ENCODE measurements at places on chromosomes 4 and X.

DNA sequence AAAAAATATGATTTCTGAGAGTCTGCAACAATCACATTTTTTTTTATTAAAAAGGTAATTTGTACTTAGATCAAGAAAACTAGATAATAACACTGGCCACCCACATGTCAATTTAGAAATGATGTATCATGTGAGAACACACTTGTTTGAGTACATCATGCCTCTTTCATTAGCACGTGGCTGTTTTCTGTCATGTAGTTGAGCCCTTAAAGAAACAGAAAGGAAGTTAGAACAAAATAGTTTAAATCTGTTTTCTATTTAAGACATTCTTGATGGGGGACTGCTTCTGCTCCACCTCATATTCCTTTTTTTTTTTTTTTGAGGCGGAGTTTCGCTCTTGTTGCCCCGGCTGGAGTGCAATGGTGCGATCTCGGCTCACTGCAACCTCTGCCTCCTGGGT lies 207.5 kb downstream of the NSUN7 start:
- no peak for DNase-seq

GRCh38 chr4:24880186-24880585 lies 32.7 kb downstream of the CCDC149 start:
- no peak for DNase-seq

GRCh38 chrX:24148535-24149350 lies 786 bp upstream of the ZFX start:
- DNase-seq, result no peak

- peak; percentile 56 for DNase-seq
Observed at GRCh38 chrX:154515966-154516655, at the start of gene FAM3A. FAM3A (minus strand) TSS chrX:154516232; CDS start chrX:154515772, 460 bp downstream.

GRCh38 chrX:75038925-75039324 lies 113.7 kb upstream of the NEXMIF start:
- no peak for DNase-seq

DNA sequence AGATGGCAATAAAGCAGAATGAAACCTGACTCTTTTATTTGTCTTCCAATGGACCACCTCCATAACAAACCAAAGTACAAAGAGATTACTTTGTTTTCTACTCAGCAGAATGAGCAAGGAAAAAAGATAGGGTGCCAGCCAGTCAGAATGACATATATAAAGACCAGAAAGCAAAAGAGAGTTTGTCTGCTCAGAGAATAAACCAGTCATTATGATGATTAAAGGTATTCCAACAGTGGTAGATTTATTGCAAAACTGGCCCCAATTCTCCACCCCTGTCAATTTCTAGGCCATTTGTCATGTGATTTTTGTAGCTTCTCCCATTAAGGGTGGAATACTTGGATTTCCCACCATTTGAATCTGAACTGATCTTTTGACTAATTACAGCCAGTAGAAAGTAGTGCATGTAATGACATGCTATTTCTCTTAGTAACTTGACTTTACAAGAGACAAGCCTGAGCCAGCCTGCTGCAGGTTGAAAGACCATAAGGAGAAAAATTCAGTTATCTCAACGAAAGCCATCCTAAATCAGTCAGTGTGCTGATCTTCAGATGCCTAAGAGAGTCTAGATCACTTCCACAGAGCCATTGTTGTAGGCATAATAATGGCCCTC lies 203.1 kb downstream of the EPHA5 start:
- DNase-seq, result no peak

DNA sequence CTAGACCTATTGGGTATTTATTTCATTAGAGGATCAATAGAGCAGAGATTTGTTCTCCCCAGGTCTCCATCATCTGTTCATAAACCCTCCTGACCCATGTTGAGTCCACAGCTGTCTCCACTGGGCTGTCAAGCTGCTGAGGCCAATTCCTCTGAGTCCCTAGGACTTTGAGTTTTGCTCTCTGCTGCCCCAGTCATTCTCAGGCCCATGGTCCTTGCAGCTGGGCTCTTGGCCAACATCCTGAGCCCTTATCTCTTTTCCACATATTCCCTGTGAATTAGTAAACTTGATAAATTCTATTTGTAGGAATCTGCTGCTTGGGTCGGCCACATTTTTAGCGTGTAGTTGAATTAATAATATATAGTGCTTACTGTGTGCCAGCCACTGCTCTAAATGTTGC lies 41.9 kb downstream of the FHL1 start:
- DNase-seq, result no peak

GRCh38 chr4:177401658-177402273 lies 40.5 kb downstream of the AGA start:
- no peak for DNase-seq

- DNase-seq, result no peak
Observed at GRCh38 chr4:152164561-152164960, 371.3 kb downstream of the FBXW7 start.

DNA sequence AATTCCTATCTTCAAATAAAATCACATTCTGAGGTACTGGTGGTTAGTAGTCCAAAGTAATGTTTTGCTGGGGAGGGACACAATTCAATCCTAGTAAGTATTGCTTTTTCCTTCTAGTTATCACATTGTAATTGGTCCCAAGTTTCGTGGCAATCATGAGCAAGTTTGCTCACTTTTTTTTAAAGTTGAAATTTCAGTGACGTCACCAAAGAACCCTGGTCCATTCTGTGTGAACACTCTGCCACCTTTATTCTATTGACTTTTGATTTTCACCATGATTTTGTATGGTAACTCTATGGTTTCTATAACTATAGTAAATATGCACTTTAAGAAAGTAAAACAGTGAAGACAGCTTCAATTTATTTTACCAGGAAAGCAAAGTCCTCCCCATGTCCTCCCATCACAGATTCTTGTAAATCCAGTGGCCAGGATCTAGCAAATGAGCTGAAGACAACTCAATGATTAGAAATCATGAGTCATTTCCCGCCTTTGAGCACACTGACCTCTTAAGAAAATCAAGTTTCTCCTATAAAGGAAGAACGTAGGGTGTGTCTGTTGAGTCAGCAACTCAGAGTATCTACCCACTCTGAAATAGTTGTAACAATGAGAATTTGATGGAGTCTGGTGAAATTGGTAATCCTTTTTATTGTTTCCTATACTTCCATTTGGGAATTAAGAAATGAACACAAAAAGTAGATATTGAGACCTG lies 1306.6 kb upstream of the PABPC4L start:
- no peak for DNase-seq

DNA sequence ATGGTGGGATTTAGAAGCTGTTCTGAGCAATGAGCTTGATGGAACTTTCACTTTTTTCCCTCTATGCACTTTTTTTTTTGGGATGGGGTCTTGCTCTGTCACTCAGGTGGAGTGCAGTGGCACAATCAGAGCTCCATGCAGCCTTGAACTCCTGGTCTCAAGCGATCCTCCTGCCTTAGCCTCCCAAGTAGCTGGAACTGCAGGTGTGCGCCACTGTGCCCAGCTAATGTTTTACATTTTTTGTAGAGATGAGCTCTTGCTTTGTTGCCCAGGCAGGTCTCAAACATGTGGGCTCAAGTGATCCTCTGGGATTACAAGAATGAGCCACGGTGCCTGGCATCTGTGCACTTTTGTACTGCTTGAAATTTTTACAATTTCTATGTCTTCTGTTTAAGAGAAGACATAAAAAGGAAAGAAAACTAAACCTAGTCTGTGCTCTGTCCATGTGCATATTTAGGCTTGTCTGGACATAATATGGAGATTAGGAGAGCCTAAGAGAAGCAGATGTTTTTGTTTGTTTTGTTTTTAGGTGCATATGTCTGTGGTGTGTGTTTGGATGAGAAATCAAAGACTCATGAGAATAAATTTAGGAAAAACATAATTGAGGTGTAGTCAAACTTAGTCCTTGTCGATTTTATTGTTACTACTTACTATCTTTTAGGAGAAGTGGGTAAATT lies 16.5 kb downstream of the PDLIM5 start:
- no peak for DNase-seq

DNA sequence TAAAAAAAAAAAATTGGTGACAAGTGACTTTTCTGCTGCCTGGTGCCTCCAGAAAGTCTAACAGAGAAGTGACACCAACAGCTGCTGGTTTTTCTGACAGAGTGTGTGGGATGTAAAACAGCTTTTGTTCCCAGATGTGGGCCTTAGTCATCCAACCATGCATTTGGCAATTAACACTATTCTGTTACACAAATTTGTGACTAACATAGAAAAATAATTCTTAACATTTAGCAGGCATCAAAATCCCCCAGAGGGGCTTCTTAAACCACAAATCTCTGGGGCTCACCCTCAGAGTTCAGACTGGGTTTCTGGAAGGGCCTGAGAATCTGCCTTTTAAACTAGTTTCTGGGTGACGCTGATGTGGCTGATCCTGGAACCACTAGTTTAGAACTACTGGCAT lies 100.5 kb upstream of the PCDH7 start:
- DNase-seq, result no peak

DNA sequence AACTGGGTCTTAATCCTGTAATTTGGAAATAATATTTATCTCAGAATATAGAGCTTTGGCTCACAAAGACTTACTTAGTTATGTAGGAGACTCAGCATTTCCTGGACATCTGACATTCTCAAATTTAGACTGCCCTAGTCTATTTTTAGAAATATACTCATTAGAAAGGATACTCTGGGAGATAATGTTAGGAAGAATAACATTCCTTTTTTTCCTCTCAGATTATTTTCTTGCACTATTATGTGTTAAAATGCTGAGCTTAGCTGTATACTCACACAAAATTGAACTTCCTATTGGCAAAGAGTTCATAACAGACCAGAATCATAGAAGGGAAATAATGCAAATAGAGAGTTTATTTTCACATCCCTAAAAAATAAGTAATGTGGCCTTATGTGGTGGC lies 1424.9 kb upstream of the PCDH7 start:
- DNase-seq, result no peak

GRCh38 chr4:128782076-128782715 lies 27.3 kb upstream of the JADE1 start:
- no peak for DNase-seq

DNA sequence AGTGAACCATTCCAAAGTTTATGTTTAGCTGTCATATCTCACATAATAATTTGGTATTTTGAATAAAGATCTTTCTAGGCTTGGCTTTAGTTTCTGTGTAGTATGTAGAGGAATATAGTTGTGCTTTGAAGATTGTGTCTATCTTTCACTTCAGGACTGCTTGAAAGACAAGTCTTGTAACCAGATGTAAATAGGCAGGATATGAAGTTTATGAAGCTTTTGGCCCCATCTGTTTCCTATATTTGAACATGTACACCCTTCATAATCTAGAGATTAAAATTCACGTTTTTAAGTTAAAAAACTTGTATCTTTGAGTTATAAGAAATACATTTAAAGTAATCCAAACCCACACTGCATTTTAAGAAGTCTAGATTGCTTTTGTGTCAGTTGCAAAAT lies 11.7 kb upstream of the FREM3 start:
- DNase-seq, result no peak

GRCh38 chr4:48604041-48604440 lies 114.0 kb downstream of the ZAR1 start:
- no peak for DNase-seq

GRCh38 chrX:44332437-44332836 lies 11.0 kb downstream of the EFHC2 start:
- no peak for DNase-seq

DNA sequence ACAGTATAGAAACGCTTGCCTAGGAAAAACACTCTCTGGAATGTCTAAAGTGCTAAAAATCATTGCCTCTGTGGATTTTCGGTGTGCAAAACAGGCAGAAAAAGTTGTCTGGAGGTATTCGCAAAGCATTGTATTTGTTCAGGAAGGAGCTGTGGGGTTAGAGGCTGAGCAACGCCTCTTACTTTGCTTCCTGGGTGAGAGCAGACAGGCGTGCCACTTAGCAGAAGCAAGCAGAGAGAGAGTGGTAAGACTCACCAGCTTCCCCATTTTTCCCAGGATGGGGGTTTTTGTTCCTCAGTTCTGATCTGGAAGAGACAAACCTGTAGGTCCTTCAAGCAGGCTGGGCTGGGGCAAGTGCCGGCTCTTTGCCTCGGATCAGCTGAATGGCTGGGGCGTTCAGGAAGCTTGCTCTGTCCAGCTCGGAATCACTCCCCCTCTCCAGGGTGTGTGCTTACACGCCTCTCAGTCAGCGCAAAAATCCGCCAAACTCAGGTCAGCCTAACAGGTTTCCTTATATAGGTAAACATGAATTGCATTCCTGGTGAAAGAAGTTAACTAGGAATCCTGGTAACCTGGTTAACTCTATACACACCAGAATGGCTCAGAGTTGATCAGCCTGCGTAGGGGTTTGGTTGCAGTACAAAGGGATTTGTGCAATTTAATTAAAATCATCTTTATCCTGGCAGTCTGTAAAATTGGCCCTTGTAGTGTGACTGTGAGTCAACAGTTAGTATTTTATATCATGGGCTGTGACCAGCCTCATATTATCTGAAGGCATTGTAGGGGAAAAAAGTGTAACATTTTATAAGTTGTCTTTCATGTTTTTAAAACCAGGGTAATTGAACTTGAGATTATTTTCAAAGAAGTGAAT lies 213.1 kb upstream of the MID1 start:
- no peak for DNase-seq

DNA sequence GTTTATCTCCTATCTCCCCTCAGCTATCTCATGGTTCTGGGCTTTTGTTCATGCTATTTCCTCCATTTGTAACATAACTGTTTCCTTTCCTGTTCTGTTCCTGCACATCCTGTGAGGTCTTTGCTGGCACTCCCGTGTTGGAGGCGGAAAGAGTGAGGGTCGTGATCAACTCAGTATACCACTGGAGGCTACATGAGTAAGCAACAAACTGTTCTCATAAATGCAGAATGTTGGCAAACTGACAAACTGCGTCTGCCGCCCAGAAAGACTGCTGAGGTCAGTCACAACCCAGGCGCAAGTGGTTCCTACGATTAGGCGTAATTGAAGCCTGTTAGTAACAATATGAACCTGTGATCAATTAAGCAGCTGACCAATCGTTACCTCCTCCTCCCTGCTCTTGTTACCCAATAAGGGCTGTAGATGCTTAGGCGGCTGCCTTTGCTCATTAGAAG lies 48.8 kb downstream of the C4orf33 start:
- no peak for DNase-seq
